ENCODE measurements at places on chromosomes 5 and 9.

DNA sequence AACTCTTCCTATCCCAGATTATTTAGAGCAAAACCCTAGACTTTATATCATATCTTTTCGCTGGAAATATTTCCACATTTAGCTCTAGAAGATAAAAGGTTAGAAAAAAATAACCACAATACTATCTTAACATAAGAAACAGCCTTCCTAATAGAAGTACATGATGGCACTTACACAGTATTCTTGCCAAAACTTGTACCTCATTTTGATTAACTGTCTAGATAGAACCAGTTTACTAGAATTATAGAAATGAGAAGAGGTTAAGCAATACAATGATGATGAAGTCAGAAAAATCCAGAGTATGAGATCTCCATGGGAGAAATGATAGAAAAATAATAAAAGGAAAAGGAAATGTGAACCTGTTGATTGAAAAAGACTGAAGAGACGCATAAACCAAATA, 63.1 kb downstream of the SLC12A2 start:
- DNase-seq, result no peak

DNA sequence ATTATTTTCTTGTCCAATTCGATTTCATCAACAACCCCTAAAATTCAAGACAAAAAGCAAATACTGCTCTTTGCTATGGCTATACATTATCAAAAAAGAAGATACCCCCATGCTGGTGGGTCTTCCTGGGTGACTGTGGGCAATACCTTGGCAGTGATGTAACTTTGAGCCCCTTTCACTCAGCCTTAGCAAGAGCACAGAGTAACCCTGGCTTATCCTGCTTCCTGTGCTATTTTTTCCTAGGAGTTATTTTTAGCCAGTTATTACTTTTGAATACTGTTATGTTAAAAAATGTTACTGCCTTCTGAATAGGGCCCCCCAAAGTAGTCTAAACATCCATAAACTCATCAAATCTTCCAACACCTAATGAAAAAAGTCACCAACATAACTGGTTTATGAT, 145.6 kb upstream of the TSLP start:
- DNase-seq, result no peak

- no peak for DNase-seq
These were observed 35.6 kb downstream of the PTCD2 start for GRCh38 chr5:72355706-72356299.

- no peak for DNase-seq
These were observed 85.7 kb upstream of the VCAN start for GRCh38 chr5:83385812-83386211.

- DNase-seq, result no peak
These were observed 53.8 kb downstream of the KCNV2 start for GRCh38 chr9:2771087-2771486.

GRCh38 chr5:3218916-3219650, 376.5 kb upstream of the IRX1 start:
- no peak for DNase-seq

- no peak for DNase-seq
These were observed 85.4 kb upstream of the RPS23 start for GRCh38 chr5:82363524-82363923.

DNA sequence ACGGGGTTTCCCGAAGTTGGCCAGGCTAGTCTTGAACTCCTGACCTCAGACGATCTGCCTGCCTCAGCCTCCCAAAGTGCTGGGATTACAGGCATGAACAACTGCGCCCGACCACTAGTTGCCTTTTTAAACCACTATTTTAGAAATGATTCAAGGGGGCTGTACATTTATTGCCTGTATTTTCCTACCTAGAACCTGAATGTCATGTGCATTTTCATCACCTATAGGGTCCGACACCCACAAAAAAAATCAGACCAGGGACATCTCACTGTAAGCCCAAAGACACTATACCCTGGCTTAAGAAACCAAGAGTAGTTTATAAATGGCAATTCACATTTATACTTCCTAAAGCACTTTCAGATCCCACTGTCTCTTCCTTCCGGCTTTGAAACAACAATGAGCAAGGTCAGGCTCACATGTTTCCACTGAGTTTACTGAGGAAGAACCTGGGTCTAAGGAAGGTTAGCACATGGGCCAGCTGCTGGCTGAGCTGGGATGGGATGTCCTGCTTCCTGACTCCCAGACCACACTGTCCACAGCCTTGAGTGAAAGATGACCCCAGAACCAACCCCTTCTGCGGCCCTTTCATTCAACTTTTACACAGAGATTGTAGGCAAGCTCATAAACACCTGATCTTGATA, 87.3 kb downstream of the SERINC5 start:
- DNase-seq, result no peak

DNA sequence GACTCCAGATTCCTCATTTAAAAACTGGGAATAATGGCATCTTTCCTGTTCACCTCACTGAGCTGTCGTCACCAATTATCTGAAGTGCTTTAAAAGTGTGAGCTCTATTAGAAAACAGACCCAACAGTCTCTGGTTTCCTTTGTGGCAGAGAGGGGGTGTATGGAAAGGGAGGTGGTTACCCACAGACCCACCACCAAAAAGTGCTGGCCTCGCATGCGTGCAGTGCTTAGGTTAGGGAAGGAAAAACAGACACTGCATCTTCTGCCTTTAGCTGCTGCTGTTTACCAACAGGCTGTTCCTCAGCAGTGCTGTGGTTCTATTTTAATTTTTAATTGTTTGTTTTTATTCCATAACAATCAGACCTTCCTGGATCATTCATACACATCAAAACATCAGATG, 249.6 kb downstream of the PIK3R1 start:
- DNase-seq, result no peak

DNA sequence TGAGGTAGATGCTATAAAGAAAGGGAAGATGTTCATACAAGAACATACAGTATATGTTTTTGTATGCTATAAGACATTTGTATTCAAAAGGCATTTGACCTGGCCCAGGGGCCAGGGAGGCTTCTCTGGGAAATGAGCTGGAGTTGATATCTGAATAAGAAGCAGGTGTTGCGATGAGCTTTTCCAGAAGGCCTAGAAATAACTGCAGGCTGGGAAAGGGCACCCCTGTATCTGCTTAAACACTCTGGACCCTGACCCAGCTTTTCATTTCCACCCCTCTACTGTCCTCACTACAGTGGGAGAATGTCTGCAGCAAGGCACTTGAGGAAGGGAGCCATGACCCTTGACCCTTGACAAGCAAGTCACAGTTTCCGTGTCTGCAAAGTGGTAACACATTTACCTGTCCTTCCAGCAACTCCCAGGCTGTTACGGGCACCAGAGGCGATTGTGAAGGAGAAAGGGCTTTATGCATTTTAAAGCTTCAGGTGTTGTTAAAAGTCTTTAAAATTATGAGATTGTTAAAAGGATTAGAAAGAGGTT, 88.2 kb upstream of the PANK3 start:
- no peak for DNase-seq

- no peak for DNase-seq
These were observed 312.4 kb upstream of the SMARCA2 start for GRCh38 chr9:1702701-1703100.

- no peak for DNase-seq
These were observed 36.3 kb upstream of the PSD2 start for GRCh38 chr5:139759219-139759721.

All from sigmoid colon (tissue), 7 donors.